CD4-positive, alpha-beta T cell treated with Interleukin-2 at 100 ng/mL for 4 hours (primary cell): ENCODE measurements at places on chromosomes 5 and 9.

GRCh38 chr5:142937374-142937773 is 167.2 kb downstream of the ARHGAP26 start:
- DNase-seq = no peak

GRCh38 chr5:16935231-16936149 is 598 bp downstream of the MYO10 start:
- DNase-seq = no peak

GRCh38 chr5:172749881-172750633 is 20.9 kb downstream of the DUSP1 start:
- DNase-seq = no peak

GRCh38 chr5:6827526-6828219 is 114.4 kb downstream of the TENT4A start:
- DNase-seq = peak; percentile 54

DNA sequence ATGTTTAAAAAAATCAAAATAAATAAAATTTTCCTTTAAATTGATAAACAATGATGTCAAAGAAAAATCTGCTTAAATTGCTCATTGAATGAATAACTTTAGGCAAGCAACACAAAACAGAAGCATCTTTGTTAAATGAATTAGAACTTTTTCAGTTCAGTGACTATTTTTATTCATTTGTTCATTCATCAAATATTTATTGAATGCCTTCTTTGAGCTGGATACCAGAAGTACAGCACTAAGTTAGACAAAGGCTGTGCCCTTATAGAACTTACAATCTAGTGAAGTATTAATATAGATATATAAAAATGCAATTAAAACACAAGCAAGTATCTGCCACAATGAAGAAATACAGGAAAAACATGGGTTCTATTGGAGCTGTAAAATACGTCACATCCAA is 10.8 kb downstream of the FNIP1 start:
- no peak for DNase-seq

DNA sequence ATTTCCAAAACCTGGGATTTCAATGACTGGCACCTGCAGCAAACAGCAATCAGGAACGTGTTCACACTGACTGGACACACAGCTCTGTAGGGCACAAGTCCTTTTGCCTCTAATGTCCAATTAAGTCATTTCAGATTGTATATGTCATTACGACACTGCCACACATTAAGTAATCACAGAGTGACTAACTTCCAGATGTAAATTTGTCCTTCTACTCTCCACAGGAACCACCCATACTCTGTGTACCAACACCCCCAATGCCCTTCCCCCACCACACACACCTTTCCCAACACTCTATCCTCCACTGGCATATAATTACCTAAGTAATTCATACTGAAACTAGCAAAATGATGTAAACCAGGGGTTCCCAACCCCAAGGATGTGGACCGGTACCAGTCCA is 30.5 kb downstream of the LARS1 start:
- no peak for DNase-seq

- DNase-seq = no peak
These were observed 330.1 kb downstream of the ENC1 start for GRCh38 chr5:74310386-74310785.

DNA sequence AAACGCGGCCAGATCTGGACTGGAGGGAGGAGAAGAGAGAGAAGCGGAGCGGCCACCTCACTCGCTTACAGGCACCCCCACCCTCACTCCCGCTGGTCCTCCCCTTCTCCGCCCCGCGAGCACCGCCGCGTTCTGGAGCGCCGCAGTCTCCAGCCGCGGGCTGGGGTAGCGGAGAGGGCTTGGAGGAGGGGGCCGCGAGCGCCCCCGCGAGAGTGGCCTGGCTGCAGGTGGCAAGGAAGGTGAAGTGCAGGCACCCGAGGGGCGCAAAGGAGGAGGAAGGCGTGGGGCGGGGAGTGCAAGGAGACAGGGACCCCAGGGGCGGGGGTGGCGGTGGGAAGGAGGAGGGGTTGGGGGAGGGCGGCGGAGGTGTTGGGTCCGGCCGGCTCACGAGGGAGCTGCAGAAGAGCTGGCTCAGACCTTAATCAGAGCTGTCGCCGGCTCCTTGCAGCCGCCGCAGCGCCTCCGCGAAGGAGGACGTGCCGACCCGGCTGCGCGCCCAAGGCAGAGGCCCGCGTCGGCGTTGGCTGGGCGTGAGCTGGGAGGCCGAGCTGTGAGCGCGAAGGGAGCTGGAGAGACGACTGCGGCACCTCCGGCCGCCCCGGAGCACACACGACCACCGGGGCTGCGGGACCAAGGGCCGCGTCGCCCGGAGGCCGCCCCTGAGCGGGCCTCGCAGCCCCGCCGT is at the start of gene DMRT3:
DMRT3 (plus strand) TSS at position 398 of the 685 bp plus-strand sequence. CDS start 347 bp downstream, outside the sequence.
- DNase-seq = no peak

DNA sequence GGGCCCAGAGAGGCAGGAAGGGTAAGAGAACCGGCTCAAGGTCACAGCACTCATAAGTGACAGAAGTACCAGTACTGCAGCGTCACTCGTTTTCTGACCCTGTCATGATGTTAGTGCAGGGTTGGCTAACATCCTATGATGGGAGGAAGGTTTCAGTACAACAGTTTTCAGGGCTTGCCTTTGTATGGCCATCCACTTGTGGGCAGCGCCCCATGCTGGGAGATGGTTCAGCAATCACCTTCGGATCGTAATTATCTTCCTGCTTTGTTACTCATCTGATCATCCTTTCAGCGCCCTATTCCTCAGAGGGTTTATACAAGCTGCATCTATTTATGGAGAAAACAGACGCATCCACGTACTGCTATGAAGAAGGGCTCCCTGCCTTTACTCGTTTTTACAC is 2.4 kb downstream of the MAP1B start:
- DNase-seq = no peak

- no peak for DNase-seq
These were observed 163.2 kb upstream of the S1PR3 start for GRCh38 chr9:88828018-88828417.

GRCh38 chr9:110952540-110952859 is 85.8 kb downstream of the LPAR1 start:
- DNase-seq = no peak

DNA sequence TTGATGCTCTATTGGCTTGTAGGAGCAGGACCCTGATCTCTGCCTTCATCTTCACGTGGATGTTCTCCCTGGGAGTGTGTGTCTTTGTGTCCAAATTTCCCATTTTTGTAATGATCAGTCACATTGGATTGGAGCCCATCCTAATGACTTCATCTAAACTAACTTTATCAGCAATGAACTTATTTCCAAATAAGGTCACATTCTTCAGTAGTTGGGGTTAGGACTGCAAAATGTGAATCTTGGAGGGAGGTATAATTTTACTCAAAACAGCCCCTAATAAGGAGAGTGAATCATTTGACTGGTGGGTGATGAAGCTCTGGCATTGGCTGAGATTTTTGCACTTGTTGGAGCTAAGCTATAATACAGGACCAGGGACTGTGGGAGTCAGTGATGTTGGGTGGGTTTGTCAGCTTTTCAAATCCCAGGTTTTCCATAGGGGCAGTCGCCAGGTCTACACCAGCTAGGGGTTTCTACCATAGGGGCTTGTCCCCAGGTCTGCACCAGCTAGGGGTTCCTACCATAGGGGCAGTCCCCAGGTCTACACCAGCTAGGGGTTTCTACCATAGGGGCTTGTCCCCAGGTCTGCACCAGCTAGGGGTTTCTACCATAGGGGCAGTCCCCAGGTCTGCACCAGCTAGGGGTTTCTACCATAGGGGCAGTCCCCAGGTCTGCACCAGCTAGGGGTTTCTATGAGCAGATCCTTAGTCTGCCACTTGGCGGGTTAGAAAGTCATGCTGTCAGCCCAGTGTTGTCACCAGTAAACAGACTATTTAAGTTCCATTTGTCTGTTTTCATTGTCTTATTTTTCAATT is 382.6 kb upstream of the DAP start:
- DNase-seq = no peak

DNA sequence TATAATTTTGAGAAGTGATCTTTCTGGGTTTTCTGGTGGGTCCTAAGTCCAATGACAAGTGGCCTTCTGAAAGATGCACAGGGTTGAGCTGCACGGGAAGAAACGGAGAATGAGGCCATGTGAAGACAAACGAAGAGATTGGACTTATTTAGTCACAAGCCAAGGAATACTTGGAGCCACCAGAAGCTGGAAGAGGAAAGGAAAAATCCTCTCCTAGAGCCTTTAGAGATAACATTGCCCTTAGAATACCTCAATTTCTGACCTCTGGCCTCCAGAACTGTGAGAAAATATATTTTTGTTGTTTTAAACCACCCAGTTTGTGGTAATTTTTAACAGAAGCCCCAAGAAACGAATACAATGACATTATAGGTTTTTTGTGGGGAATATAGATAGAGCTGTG is 360.5 kb upstream of the TARS1 start:
- DNase-seq = no peak

- DNase-seq = no peak
These were observed 2.4 kb upstream of the RXFP3 start for GRCh38 chr5:33933723-33934169.

DNA sequence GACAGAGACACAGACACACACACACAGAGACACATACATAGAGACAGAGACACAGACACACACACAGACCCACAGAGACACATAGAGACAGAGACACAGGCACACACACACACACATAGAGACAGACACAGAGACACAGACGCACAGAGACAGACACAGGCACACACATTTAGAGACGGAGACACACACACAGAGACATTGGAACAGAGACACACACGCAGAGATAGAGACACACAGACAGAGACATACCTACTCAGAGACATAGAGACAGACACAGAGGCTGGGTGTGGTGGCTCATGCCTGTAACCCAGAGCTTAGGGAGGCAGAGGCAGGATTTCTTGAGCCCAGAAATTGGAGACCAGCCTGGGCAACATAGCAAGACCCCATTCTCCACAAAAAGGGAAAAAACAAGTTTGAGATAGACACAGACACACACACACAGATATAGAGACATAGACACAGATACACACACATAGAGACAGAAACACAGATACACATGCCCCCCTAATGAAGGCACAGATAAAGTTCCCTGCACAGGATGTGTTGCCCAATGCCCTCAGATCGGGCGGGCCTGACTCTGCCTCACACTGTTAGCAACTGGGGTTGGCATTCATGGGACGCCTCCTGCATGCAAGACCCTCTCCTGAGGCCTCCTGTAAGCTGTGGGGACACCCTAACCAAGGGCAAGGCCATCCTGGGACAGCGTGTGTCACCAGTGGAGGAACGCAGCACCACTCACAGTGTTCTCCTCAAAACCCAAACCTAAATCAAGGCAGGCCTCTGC is 3.3 kb upstream of the RALGDS start:
- DNase-seq = no peak

- DNase-seq = peak; percentile 35
These were observed at the start of gene KCNT1 for GRCh38 chr9:135701959-135702721. TSS of gene KCNT1 (plus strand) at chr9:135702185. CDS start at chr9:135702259, 74 bp downstream.

GRCh38 chr5:149450199-149450598 is 71.1 kb upstream of the IL17B start:
- no peak for DNase-seq

- DNase-seq = no peak
These were observed 48.2 kb upstream of the TBC1D2 start for GRCh38 chr9:98303633-98304125.

DNA sequence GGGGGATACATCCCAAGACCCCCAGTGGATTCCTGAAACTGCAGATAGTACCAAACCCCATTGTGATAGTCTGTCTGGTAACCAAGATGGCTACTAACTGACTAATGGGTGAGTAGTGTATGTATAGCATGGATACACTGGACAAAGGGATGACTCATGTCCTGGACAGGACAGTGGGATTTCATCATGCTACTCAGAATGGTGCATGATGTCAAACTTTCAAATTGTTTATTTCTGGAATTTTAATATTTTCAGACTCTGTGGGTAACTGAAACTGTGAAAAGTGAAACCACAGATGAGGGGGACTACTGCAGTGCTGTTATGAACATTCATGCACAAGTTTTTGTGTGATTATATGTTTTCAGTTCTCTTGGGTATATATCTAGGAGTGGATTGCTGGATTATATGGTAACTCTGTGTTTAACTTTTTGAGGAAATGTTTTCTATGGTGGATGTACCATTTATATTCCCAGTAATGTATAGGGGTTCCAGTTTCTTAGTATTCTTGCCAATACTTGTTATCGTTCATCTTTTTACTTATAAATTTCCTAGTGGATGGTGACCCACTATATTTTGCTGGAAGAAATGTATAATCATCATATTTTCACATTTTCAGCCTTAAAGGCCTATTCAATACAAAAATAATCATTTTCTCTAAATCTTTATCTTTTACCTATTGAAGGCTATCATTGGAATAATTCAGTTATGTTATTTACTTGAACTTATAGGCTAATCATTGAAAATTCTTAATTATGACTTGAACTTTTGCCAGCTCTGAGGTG is 140.9 kb downstream of the NR3C1 start:
- DNase-seq = no peak

GRCh38 chr9:116979456-116979855 is 292.4 kb downstream of the TRIM32 start:
- no peak for DNase-seq

DNA sequence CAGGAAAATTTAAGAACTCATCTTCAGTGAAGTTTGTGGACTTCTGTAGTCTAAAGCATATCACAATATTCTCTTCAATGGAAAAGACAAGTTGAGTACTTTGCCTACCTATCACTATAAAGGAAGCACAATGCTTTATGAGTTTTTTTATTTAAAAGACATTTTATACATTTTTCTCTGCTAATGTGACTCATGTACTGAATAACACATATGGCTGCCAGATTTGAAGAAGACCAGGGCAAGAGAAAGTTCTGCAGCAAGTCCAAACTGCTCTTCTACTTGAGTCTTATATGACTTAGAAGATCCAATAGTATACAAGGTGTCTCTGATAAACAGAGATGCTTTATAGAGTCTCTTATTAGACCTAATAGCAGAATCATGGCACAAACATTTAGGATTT is 978.4 kb downstream of the TLE4 start:
- no peak for DNase-seq

- DNase-seq = no peak
These were observed 295.4 kb downstream of the CSNK1G3 start for GRCh38 chr5:123807177-123807945.

- DNase-seq = no peak
These were observed 23.1 kb upstream of the SH3PXD2B start for GRCh38 chr5:172477466-172477865.

DNA sequence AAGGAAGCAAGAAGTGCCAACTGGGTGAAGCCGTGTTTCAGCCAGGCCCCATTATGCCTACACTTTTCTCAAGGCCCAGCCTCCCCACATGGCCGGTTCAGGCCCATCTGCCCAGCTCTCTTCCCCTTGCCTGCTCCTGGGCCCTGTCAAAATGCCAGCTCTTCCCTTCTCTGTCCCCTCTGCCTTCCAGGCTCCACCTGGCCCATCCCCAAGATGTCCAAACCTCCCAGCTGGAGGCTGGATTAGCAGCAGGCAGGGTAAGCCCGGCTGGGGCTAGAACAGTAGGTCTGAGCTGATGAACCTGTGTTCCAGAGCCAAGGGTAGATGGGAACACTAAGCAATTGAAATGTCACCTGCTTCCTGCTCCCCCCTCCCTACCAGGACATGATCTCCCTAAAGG is 64.1 kb upstream of the HSPA9 start:
- DNase-seq = no peak

DNA sequence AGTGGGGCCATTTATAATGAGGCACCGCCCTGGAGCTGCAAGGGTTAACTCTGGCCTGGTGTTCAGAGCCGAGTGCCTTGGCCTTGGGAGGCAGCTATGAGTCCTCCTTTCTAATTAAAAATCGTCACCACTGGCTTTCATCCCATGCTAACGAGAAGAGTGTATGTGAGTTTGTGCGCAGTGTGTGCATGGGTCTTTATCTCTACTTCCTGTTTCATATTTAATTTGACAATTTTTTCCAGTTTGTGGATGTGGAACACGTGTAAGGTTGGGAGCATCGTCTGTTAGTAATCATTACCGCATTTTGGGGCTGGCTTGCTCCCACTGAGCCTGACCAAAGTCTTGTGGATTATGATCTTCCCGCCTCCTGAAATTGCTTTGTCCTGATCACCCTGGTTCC is 76.4 kb downstream of the NDFIP1 start:
- no peak for DNase-seq
